ENCODE measurements at places on chromosomes 3 and 15. TPM values are rescaled to one million over a fixed set of nuclear protein-coding genes. Genes with fewer than 3 reads are reported as not detected.

The GOLGA8G gene
- not detected for total RNA-seq

The INKA1 gene
- 0.92 TPM for total RNA-seq

The FAH gene
- total RNA-seq: 16.3 TPM

The NR1D2 gene
- total RNA-seq: 171 TPM

The PLAAT1 gene
- total RNA-seq: not detected

The TM6SF1 gene
- total RNA-seq: 0.85 TPM

The SCN5A gene
- 0.05 TPM for total RNA-seq

The HMCES gene
- total RNA-seq: 48.2 TPM

The PARP15 gene
- total RNA-seq: 69.3 TPM

The SCAPER gene
- total RNA-seq: 36.6 TPM

The GOLGA6L9 gene
- 3.0 TPM for total RNA-seq

The SLC2A2 gene
- not detected for total RNA-seq

The GPX1 gene
- total RNA-seq: 326 TPM

The CCDC13 gene
- not detected for total RNA-seq

The ATP13A5 gene
- total RNA-seq: not detected

The PRKCI gene
- 18.7 TPM for total RNA-seq

The KIF7 gene
- 0.05 TPM for total RNA-seq

The SYNPR gene
- not detected for total RNA-seq

The TXNRD3 gene
- 0.50 TPM for total RNA-seq

The SELENOT gene
- 85.2 TPM for total RNA-seq

The P2RY12 gene
- 0.62 TPM for total RNA-seq

The PLS1 gene
- 1.0 TPM for total RNA-seq

The CCR3 gene
- 0.23 TPM for total RNA-seq

The CLEC3B gene
- 0.99 TPM for total RNA-seq

The KY gene
- total RNA-seq: not detected

The FILIP1L gene
- not detected for total RNA-seq

The FGF12 gene
- 0.35 TPM for total RNA-seq

The RARB gene
- not detected for total RNA-seq

The FGF7 gene
- total RNA-seq: 0.05 TPM

The IGF1R gene
- total RNA-seq: 13.7 TPM

The HDGFL3 gene
- total RNA-seq: 26.4 TPM

The ITIH1 gene
- total RNA-seq: not detected

The ZNF197 gene
- 5.0 TPM for total RNA-seq

The EIF4G1 gene
- 226 TPM for total RNA-seq

The NOP10 gene
- 52.8 TPM for total RNA-seq

The C3orf33 gene
- 2.1 TPM for total RNA-seq

The SIDT1 gene
- 62.5 TPM for total RNA-seq

The RBP2 gene
- not detected for total RNA-seq

The SCG5 gene
- 2.0 TPM for total RNA-seq

The DNASE1L3 gene
- total RNA-seq: not detected

All from T-helper 17 cell (primary cell).